AG10803 (cell line): ENCODE measurements at places on chromosomes 7 and 10.

- DNase-seq, result peak; percentile 90
Observed at GRCh38 chr10:36494371-36494770, 631.0 kb upstream of the ANKRD30A start.

DNA sequence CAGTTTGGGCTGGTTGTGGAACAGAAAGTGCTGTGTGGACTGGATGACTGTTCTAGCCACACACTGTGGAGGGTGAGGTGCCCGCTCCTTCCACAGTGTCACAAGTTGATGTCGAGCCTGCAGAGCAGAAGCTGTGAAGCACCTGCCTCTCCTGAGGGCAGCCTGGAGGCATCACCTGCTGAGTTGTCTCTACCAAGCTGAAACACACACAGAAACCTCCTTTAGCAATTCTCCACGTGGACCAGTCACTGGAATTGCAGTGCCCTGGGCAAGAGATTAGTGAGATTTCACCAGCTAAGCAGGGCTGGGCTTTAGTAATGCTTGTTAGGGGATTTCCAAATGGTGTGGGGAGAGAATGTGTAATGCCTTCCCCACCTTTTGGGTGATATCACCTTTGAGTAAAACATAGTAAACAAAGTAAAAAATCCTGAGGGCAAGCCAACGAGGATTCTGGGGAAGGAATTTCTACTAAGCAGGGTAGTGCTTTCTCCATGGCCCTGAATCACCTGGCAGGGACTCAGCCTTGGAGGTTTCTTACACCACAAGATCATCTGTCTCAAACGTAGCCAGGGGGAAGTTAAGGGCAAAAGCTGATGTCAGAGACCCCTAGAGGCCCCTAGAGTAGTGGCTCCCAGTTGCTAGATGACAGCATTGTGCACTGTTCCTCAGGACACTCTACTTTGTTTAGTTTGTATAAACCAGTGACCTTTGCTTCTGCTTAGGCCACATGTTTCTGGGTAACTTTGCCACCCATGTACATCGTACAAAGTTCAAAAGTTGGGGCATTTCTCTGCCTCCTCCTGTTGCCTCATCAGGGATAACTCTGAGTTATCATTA lies 233.1 kb upstream of the IGFBP3 start:
- DNase-seq, result no peak

DNA sequence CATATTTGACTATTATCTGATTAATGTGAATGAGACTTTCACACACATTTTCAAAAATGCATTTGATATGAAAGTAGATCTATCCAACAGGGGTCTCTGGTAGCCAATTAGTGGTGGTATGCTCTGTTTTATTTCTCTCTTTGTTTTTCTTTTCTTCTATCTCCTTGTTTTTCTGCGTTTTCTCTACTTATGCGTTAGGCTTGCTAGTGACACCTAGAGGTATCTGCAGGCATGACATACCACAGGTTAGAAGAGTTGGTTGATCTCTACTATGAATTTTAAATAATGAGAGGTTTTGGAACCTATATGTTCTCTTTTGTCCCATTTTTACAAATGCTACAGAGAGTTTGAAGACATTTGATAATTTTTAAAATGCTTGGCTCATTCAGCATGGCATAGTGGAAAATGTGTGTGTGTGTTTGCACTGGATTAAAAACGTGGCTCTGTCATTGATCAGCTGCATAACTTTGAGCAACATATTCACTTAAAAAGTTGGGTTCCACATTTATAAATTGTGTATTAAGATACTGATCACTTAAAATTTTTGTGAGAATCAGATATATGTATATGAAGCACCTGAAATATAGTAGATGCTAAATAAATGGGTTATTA lies 28.1 kb upstream of the PLXDC2 start:
- peak; percentile 59 for DNase-seq

DNA sequence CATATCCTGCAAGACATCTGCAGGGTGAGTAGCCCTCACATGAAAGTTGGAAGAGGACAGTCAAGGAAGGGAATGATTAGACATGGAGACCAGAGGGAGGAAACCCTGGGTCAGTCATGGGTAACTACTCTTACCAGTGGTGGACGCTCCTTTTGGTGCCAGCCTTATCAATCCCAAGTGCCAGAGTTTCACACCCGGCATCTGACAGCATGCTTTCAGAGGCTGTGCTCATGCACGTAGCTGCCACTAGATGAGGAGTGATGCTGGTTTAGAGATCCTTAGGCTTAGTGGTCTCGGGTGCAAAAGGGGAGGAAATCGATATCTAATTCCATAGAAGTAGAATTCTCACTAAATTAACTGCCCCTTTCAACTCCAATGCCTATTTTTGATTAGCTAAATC lies 100.8 kb downstream of the PLCE1 start:
- no peak for DNase-seq

GRCh38 chr10:125694883-125695282 lies 11.9 kb upstream of the TEX36 start:
- DNase-seq, result peak; percentile 89

DNA sequence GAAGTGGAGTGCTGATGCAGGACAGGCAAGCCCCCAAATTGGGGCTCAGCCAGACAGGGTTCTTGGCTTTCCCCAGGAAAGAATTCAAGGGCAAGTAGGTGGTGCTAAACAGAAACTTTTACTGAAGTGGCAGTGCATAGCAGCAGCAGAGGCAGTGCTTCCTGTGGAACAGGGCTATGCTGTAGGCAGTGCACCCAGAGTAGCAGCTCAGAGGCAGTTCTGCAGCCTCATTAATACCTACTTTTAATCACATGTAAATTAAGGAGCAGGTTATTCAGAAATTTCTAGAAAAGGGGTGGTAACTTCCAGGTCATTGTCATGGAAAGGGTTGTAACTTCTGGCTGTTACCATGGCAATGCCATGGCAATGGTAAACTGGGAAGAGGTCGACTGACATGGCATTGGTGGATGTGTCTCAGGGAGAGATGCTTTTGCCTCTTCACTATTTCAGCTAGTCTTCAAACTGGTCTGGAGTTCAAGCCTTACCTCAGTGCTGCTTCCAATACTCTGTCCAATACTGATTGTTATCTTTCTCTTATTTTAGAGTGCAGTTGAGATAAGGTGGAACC lies 29.2 kb downstream of the PRSS58 start:
- no peak for DNase-seq

DNA sequence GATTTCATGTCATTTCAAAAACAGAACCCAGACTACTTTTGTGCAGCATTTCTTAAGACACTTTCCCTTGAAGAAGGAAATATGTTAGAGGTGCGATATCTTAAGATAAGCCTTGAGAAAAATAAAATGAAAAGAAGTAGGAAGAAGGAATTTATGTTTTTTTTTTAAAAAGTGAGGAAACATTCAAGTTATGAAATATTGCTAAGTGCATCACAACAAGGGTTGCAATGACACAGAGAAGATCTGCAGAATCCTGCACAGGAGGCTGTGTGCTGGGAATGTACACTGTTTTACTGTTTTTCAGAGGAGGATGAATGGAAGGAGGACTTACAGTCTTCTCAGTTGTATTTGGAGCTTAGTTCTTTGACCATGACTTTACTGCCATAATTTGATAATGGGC lies 79.8 kb upstream of the NME8 start:
- DNase-seq, result no peak

GRCh38 chr7:154646126-154647013 lies 356.6 kb downstream of the PAXIP1 start:
- DNase-seq, result no peak

- DNase-seq, result no peak
Observed at GRCh38 chr7:96899108-96899507, 106.2 kb upstream of the DLX6 start.

DNA sequence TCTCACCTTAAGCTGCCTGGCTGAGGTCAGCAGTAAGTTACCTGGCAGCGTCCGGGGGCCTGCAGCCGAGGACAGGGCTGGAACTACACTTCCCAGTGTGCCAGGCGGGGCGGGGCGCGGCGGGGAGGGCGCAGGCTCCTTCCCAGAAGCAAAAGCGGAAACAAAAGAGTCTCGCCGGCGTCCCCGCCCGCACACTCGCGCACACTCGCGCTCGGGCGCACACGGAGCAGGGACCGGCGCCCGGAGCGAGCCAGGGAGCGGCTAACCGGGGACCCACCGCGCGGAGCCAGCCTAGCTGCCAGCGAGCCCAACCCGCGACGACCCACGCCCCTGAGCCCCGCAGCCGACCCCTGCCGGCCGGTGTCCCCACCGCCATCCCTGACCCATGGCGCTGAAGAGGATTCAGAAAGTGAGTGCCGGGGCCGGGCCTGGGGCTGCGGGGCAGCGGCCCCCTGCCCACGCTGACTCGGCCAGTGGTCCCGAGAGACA lies at the start of gene UBE2D1:
Gene UBE2D1, plus strand, starts transcription at position 190 of the 489 bp plus-strand sequence. Its CDS starts 196 bp downstream, at position 386.
- peak; percentile 72 for DNase-seq

- no peak for DNase-seq
Observed at GRCh38 chr7:67990716-67991115, 994.1 kb downstream of the TYW1 start.

- DNase-seq, result no peak
Observed at GRCh38 chr10:29319205-29319781, 30.4 kb downstream of the LYZL1 start.

DNA sequence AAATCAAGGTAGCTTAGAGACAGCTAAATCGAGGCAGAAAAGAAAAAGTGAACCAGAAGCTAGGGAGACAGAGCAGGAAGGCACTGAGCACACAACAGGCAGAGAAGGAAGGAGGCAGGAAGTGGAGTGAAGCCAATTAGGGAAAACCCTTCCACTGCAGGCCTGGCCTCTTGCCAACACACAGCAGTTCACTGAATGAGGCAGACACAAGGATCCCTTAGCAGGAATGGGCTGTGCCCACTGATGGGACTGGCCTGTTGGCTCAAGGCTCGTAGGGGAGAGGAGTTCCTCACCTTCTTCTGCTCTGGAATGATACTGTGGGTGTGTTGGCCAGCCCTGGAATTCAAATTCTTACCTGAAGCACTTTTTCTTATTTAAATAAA lies 220.3 kb upstream of the STK17A start:
- DNase-seq, result peak; percentile 41

DNA sequence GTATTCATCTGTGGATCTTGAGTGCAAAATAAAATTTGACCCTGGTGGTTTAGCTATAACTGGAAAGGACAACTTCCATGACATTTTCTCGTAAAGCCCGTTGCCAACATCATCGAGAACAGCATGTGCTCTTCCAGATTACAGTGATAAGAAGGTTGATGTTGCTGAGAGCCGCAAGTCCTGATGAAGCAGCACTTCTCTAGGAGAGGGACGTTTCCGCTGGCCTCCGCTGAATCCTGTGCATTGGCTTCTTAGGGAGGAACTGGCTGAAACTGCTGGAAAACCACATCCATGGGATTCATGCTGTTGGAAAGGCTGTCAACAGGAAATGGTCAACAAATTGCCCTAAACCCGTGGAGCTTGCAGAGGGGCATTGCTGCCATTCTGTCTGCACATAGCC lies 21.4 kb upstream of the ABCB5 start:
- no peak for DNase-seq

GRCh38 chr7:114941692-114942091 lies 19.8 kb downstream of the MDFIC start:
- DNase-seq, result no peak

DNA sequence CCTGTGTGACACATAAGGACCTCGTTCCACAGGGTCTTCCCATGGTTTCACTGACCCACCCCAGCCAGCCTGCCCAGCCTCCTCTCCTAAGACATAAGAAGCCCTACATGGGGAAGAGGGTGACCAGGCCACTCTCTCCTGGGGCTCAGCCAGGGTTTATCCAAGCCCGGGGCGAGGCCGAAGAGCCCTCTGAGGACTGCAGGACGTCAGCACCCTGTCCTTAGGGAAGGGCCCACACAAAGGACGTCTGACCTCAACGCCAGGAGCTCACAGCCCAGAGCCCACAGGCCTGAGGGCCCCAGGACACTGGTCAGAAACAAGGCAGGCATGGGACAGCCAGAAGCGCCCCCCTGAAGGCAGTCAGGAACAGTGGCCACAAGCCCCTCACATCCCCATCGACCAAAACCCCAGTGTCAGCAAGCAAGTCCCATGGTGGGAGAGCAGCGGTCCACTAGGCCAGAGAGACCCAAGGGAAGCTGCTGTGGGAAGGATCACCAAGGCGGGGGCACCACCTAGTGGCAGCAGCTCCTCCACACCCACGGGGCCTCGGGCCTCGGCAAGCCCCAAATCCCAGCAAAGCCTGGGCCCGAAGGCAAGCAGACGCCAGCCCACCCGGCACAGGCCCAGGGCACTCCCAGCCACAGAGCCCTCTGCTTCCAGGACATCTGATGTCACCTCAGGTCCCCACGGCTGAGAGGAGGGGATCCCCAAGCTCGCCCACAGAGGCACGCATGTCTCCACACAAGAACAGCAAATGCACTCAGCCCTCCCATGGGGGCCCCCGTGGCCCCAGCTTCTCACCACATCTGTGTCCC lies 23.4 kb downstream of the MAD1L1 start:
- DNase-seq, result peak; percentile 78

- peak; percentile 4 for DNase-seq
Observed at GRCh38 chr10:100847440-100847839, 65.3 kb upstream of the SLF2 start.

DNA sequence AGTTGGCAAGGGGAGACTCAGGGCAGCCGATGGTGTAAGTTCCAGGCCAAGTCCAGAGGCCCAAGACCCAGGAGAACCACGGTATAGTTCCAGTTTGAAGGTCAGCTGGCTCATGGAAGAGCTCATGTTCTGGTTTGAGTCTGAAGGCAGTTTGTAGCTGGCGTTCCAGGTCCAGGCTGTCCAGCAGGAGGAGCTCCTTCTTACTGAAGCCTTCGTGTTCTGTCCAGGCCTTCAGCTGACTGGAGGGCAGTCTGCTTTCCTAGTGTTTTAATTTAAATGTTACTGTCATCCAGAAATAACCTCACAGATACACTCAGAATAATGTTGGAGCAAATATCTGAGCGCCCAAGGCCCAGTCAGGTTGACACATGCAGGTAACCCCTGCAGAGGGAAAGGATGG lies 4.2 kb downstream of the SUN1 start:
- DNase-seq, result peak; percentile 58

DNA sequence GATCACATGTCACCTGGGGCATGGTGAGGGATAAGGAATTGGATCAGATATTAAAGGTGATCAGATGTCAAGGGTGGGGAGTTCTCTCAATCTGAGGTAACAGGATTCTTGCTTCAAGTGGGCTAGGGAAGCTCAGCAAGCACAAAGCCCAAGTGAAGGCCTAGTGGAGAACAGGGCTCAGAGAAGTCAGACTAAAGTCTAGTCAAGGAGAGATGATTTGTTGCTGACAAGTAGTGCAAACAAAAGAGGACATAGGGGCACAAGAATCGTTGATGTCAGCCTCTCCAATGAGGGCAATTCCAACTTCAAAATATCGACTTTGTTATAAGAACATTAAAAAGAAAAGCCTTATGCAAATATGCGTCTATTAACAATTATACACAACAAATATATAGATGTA lies 852.8 kb upstream of the CELF2 start:
- DNase-seq, result no peak

DNA sequence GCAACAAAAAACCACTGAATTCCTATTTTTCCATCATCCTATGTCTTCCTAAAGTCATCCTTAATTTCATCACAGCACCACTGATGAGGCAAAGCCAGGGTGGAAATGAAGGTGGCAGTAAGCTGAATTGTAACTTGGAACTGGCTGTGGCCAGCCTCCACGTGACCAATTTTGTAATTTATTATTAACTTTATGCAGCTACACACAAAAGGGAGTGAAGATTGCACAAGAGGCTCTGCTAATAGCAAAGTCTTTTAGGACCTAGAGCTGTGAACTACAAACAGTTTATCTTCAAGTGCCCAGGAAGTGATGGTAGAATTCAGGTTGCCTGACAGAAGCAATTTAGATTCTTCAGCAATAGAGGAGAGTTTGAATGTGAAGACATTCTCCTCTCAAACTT lies 176.4 kb downstream of the CCDC71L start:
- peak; percentile 80 for DNase-seq
